ENCODE measurements at places on chromosomes 5 and 9. TPM values are rescaled to one million over a fixed set of nuclear protein-coding genes. Genes with fewer than 3 reads are reported as not detected.

DNA sequence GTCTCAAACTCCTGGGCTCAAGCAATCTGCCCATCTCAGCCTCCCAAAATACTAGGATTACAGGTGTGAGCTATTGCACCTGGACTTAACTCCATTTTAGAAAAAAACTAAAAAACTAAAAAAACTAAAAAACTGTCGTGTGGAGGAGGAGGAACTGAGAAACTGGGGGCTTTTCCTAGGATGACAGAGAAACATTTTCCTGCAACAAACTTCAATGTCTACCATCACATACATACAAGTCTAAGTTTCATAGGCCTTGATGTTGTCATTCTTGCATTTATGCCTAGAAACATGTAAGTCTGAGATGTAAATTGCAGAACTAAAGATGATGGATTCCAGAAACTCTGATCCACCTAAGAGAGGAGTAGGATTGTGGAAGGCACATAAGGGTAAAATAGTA, 556.8 kb downstream of the RAB3C start:
- no peak for DNase-seq

GRCh38 chr9:7297521-7297920, 502.1 kb downstream of the DMAC1 start:
- DNase-seq: no peak

TLR4 gene
- 0.44 TPM for total RNA-seq

CTXN3 gene
- not detected for total RNA-seq

- no peak for DNase-seq
Observed at GRCh38 chr5:111427762-111428161, 84.6 kb downstream of the STARD4 start.

- DNase-seq: no peak
Observed at GRCh38 chr5:110753600-110753999, 14.8 kb downstream of the SLC25A46 start.

PHF24 gene
- not detected for total RNA-seq

FAM53C gene
- total RNA-seq: 83.8 TPM

GRCh38 chr9:126624479-126624826, 10.7 kb downstream of the LMX1B start:
- no peak for DNase-seq

- no peak for DNase-seq
Observed at GRCh38 chr5:169426784-169427183, 125.8 kb upstream of the SLIT3 start.

GRCh38 chr9:101117161-101117560, 88.6 kb downstream of the PLPPR1 start:
- no peak for DNase-seq

DNA sequence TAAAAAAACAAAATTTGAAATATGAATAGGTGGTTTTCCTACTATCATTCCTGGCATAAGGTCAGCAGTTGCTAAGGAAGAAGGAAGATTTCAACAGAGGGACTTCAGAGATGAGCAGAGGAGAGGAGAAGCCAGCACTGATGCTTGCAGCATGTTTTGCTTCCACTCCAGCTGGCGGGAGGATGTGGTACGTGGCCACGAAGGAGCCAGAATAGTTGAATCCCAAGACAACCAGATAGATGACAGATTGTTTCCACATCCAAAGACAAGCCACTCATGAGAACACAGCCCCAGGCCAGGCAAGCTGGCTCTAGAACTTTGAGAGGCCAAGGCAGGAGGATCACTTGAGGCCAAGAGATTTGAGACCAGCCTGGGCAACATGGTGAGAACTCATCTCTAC, 15.1 kb downstream of the TIMD4 start:
- DNase-seq: no peak

All from CD4-positive, alpha-beta T cell (primary cell).